ENCODE measurements at places on chromosomes 4 and X.

DNA sequence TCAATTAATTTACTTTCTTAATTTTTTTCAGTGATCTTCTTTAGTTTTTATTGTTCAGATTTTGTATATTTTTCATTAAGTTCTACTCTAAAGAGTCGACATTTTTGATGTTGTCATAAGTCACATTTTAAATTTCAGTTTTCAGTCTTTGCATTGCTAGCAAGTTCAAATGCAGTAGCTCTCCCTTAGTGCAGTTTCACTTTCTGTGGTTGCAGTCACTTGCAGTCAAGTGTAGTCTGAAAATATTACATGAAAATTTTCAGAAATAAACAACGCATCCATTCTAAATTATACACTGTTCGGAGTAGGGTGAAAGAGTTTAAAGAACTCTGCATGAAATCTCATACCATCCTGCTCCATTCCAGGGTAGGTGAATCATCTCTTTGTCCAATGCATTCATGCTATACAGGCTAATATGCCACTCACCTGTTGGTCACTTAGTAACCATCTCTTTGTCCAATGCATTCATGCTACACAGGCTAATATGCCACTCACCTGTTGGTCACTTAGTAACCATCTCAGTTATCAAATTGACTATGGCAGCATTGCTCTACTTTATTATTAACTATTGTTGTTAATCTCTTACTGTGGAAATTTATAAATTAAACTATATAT is 356.9 kb downstream of the STPG2 start:
- DNase-seq: no peak

- no peak for DNase-seq
These were observed 13.7 kb downstream of the PITX2 start for GRCh38 chr4:110609044-110609750.

DNA sequence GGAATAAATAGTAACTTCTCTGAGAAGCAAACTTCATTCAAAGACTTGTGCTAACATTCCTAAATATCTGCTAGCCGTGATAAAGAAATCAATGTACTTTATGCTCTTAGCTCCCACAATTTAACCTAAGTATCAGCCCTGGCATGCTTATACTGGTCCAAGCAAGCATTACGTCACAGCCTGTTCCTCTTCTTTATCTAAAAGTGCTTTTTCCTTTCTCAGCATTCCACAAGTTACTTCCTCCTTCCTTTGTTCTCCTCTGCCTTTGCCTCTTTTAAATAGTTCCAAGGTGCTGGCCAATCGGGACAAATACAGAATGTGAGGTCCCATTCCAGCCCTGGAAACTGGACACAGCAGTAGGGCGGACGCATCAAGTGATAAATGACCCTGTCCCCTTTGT is 249.6 kb downstream of the DHRSX start:
- DNase-seq: no peak

DNA sequence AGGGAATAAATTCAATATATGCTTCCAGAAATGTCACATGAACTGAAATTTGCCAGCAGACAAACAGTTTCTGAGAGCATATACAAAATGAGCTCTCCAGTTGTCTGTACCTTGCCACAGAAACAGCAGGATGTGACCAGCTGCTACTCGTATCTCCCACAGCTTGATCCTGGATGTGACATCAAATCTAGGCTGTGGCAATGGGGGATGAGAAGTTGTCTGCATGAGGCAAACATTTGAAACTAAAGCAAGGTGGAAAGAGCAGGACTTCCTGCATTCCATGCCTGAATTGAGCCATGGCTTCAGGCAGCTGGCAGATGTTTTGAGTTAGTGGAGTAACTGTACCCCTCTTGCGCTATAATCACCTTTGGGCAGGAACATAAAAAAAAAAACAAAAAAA is 1724.0 kb downstream of the RPA4 start:
- no peak for DNase-seq

- DNase-seq: no peak
These were observed 216.5 kb upstream of the DKK2 start for GRCh38 chr4:107252571-107252970.

GRCh38 chr4:183348706-183349659 is 26.8 kb upstream of the CLDN24 start:
- DNase-seq: peak; percentile 71

DNA sequence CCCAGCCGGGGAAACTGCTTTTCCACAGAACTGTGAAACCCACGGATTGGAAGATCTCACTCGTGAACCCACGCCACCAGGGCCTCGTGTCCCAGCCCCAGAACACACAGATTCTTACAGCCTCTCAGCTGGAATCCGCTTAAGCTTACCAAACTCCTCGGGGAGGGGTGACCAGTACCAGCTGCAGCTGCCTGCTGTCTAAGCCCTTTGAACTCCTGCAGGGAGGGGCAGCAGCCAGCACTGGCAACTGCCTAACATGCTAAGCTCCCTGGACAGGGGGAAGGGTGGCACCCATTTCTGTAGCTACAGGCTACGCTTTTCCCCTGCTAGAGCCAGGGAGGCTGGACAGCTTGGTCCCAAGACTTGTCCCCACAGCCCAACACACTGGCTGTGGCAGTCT is 38.4 kb downstream of the TBL1X start:
- DNase-seq: no peak

DNA sequence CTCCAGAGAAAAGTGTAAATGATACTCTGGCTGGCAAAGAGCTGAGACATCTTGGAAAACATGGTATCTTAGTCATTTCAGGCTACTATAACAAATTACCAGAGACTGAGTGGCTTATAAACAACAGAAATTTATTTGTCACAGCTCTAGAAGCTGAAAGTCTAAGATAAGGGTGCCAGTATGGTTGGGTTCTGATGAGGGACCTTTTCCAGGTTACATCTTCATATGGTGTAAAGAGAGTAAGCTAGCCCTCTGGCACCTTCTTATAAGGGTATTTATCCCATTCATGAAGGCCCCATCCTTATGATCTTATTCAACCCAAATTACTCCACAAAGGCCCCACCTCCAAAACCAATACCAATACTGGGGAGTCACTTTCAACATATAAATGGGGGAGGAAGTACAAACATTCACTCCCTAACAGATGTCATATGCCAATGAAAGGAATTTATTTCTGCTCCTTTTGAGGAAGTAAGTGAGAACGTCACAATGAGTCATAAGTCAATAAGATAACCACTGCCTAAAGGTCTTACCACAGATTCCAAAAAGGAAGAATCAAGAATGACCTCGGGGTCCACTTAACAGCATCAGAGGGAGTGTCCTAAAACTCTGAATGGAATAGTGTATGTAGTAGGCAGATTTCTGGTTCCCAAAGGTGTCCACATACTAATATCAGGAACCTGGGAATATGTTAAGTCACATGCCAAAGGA is 246.6 kb downstream of the OPHN1 start:
- no peak for DNase-seq

- peak; percentile 39 for DNase-seq
These were observed 80.8 kb downstream of the HMGN5 start for GRCh38 chrX:81120936-81121371.

DNA sequence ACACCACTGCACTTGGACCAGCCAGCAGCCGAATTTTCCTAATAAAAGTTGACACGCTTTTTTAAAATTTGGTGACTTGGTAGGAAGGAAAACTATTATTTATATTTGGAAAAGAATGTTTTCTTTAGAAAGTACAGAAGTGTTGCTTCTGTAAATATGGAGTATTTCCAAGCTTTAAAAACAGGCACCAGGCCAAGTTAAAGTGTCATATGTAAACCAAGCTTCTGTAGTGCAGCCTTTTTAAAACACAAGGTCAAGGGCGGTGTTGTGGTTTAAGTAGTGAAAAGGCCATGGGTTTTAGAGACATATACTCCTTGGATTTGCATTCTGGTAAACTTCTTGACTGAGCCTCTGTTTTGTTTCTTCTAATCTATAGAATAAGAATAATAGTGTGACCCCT is 62.7 kb downstream of the TRIM2 start:
- no peak for DNase-seq

- no peak for DNase-seq
These were observed at the start of gene ARHGEF38 for GRCh38 chr4:105551965-105552746. ARHGEF38 (plus strand) TSS chr4:105552620; CDS start chr4:105552766, 146 bp downstream.
